ENCODE measurements at places on chromosomes 5 and 9. TPM values are rescaled to one million over a fixed set of nuclear protein-coding genes. Genes with fewer than 3 reads are reported as not detected.
A peak's percentile ranks its signal among the peaks of the same experiment; 100 is the strongest.

GRCh38 chr9:117970276-117971050, 266.3 kb downstream of the TLR4 start:
- H3K27ac ChIP-seq, result no peak overlapping the region
- no peaks in the 10 kb centered on the region for H3K36me3 ChIP-seq
- H3K4me1 ChIP-seq, result no peaks in the 10 kb centered on the region
- no peak for DNase-seq
- no peaks in the 10 kb centered on the region for H3K27me3 ChIP-seq
- no peak overlapping the region for H3K4me3 ChIP-seq

GRCh38 chr5:161403996-161404395, 142.5 kb downstream of the GABRB2 start:
- H3K36me3 ChIP-seq, result no peaks in the 10 kb centered on the region
- H3K4me1 ChIP-seq, result peaks cover 6% of the 10 kb centered on the region
- no peak overlapping the region for H3K27ac ChIP-seq
- no peak overlapping the region for H3K4me3 ChIP-seq
- no peak for DNase-seq
- no peaks in the 10 kb centered on the region for H3K27me3 ChIP-seq

GRCh38 chr9:94852373-94852772, 125.9 kb downstream of the AOPEP start:
- H3K36me3 ChIP-seq, result no peaks in the 10 kb centered on the region
- no peaks in the 10 kb centered on the region for H3K27me3 ChIP-seq
- no peak for DNase-seq
- no peak overlapping the region for H3K27ac ChIP-seq
- no peak overlapping the region for H3K4me3 ChIP-seq
- peaks cover 4% of the 10 kb centered on the region for H3K4me1 ChIP-seq

DNA sequence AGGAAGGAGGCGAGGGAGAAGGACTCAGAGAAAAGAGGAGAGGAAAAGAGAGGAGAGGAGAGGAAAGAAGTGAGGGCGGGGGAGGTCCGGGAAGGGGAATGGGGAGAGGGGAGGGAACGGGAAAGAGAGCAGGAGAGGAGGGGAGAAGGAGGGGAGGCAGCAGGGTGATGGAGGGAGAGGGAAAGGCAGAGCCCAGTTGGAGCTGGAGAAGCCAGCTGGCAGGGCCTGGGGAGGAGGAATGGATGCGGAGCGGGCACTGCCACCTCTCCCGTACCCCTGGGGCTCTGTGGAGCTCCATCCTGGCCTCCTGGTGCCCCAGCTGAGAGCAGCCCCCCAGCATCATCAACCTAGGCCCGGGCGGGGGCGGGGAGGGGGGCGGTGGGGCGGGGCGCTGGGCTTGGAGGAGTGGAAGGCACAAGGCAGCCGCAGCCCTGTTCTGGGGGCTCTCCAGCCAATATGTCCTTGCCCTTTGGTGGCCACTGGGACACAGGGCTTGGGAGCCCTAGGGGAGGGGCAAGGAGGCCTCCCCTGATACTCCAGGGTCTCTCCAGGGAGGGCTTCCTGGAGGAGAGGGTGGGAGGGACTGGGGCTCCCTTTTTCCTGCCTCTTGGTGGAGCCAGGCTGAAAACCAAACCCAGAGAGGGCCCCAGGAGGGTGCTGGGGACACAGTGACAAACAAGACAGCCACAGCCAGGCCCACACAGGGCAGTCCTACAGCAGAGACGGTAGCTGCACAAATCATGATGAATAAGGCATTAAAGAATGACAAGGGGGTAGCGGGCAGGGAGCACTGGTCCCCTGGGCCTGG, 123.7 kb downstream of the C9orf50 start:
- H3K27me3 ChIP-seq, result no peaks in the 10 kb centered on the region
- H3K4me3 ChIP-seq, result peak overlapping the region; percentile 59
- peak overlapping the region; percentile 99 for H3K27ac ChIP-seq
- H3K4me1 ChIP-seq, result no peaks in the 10 kb centered on the region

DNA sequence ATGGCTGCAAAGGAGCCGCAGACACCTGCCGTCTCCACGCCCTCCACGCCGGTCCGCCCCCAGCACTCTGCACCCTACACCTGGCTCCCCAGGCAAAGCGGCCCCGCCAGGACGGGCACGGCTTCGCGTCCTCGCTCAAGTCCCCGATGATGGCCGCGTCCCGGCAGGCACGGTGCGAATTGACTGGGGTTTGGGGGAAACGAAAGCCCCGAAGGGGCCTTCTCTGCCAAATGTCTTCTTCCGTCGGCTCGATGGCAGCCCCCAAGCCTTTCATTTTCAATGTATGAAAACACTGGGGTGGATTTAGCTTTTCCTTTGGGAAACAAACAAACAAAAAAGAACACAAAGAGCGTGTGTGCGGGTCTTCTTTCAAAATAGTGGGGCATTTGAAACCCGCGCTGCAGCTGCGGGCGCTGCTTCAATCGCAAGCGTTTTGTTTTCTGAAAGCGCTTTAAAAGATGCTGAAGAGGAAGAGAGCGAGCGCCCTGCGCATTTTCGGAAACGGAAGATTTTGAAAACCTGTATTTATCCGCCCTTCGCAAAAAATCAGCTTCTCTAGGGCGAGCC, 160.0 kb downstream of the RMI1 start:
- no peaks in the 10 kb centered on the region for H3K27me3 ChIP-seq
- no peaks in the 10 kb centered on the region for H3K36me3 ChIP-seq
- DNase-seq, result no peak
- peak overlapping the region; percentile 44 for H3K4me3 ChIP-seq
- H3K27ac ChIP-seq, result no peak overlapping the region
- H3K4me1 ChIP-seq, result no peaks in the 10 kb centered on the region

GRCh38 chr5:6202149-6202967, 176.0 kb downstream of the MED10 start:
- H3K4me1 ChIP-seq, result no peaks in the 10 kb centered on the region
- no peak overlapping the region for H3K4me3 ChIP-seq
- no peaks in the 10 kb centered on the region for H3K36me3 ChIP-seq

DNA sequence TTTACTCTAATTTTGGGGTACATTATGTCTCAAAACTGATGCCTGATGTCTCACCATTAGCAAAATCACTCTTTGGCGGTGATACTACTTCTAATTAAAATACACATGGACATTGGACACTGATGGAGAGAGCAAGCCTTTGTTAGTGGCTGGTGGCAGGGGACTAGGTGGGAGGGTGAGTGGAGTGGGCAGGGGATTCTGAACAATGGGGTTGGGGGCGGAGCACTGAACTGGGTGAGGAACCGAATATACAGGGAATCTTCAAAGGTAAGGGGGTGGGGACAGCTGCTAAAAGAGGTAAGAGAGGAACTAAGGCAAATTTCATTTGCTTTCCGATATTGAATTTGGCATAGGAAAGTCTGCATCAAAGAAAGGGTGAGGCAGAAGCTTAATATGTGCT, 88.8 kb downstream of the CARTPT start:
- H3K4me1 ChIP-seq, result peaks cover 8% of the 10 kb centered on the region
- no peaks in the 10 kb centered on the region for H3K36me3 ChIP-seq
- H3K27ac ChIP-seq, result no peak overlapping the region
- no peak for DNase-seq
- H3K4me3 ChIP-seq, result no peak overlapping the region
- H3K27me3 ChIP-seq, result no peaks in the 10 kb centered on the region

GRCh38 chr5:132099076-132099748, 25.6 kb downstream of the CSF2 start:
- no peaks in the 10 kb centered on the region for H3K27me3 ChIP-seq
- no peaks in the 10 kb centered on the region for H3K4me1 ChIP-seq
- no peak overlapping the region for H3K4me3 ChIP-seq
- DNase-seq, result no peak

- no peaks in the 10 kb centered on the region for H3K36me3 ChIP-seq
- H3K4me1 ChIP-seq, result peaks cover 29% of the 10 kb centered on the region
- peak overlapping the region; percentile 95 for H3K27ac ChIP-seq
- DNase-seq, result no peak
- H3K4me3 ChIP-seq, result peak overlapping the region; percentile 93
These were observed 315 bp downstream of the PIK3R1 start for GRCh38 chr5:68215898-68216244.

DNA sequence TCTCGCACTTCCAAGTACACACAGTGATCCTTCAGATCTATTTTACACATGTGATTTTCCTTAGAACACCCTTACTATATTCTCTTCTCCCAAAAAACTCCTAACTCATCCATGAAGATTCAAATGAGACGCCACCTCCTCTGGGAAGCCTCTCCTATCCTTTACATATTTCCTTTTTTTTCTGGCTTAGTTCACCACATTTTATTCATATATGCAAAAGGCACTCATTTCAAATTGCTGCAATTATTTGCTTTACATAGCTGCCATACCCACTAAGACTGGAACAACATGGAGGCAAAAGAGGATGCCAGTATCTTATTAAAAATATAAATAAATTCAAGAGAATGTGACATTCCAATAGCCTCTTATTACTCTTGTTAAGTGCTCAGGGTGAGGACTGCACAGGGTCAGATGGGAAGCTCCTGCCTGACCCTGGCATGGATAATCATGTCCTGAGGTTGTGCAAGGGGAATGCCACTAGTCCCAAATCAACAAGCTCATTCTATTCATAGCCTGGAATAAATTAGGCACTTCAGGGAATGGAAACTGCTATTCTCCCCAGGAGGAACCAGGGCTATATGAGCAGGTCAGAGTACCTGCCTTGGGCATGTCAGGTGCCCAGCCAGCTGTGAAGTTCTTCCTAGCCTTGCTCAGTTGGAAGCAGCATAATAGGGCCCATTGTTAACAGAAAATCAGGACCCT, 262.9 kb downstream of the FBXL17 start:
- peaks cover 8% of the 10 kb centered on the region for H3K4me1 ChIP-seq

LCN10 gene
- 4.5 TPM for total RNA-seq

DNA sequence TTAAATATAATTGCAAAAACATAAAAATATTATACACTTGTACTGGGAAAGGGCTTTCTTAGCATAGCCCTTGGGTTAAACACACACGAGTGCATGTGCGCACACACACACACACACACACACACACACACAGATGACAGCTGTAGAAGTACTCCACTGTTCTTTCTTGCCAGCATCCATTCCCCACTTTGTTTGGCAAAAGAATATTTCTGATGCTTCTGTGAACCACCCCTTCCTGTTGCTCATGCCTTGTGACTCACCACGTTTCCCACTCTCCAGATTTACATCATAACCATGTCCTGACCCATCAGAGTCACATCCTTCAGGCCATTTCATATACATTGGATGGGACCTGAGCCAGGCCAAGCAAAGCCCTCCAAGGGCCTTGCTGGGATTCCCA, 280.1 kb downstream of the DNAH5 start:
- H3K4me3 ChIP-seq, result no peak overlapping the region
- H3K27me3 ChIP-seq, result no peaks in the 10 kb centered on the region
- no peaks in the 10 kb centered on the region for H3K4me1 ChIP-seq
- H3K36me3 ChIP-seq, result no peaks in the 10 kb centered on the region
- no peak overlapping the region for H3K27ac ChIP-seq

DNA sequence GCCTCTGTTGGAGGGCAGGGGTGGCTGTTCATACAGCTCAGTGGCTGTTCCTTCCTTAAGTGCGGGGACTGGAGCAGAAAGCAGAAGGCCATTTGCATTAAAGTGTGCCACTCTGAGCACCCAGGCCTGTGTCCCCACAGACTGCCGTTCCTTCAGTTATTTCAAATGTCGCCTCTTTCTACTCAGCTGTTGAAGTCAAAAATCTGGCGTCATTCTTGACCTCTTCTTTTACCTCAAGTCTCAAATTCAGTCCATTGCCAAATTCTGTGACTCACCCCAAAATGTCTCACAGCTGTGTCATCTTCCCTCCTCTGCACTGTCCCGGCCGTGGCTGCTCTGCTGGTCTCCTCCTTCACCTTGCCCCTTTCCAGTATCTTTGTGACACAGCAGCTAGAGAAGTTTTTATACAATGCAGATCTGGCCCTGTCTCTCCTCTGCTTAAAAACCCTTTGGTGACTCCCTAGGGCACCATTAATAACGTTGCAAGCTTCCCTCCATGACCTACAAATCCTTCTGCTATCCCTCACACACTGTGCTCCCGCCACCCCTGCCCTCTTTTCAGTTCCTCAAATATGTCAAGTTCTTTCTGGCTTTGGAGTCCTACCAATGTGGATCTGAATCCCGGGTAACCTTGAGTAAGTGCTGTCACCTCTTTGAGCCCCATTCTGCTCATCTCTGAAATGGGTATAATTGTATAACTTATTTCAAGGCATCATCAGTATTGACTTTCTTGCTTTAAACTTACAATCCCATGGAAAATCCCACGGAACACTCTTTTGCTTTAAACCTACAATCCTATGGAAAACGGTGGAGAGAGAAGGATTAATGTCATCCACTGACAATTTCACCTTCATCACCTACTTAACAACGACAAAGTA, 98.3 kb upstream of the BOD1 start:
- H3K4me3 ChIP-seq, result no peak overlapping the region
- no peaks in the 10 kb centered on the region for H3K4me1 ChIP-seq
- no peaks in the 10 kb centered on the region for H3K27me3 ChIP-seq
- H3K36me3 ChIP-seq, result no peaks in the 10 kb centered on the region
- DNase-seq, result no peak

DNA sequence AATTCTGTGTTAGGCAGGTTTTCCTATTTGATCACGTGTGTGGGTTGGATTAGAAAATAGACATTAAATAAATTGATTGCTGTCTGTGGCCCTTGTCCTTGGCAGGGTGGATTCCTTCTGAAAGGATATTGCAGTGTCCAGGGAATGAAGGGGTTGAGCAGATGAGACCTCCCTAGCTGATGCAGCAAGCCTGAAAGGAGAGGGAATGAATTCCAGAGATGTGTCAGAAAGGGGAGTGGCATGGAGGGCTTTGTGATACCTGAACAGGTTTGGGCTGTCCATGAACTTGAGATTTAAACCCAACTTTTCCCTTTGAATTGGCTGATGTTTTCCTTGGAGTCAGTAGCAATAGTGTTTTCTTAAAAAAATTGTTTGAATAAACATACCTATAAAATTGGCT, 66.8 kb downstream of the ADCY2 start:
- H3K4me1 ChIP-seq, result no peaks in the 10 kb centered on the region
- no peaks in the 10 kb centered on the region for H3K27me3 ChIP-seq
- no peak for DNase-seq
- H3K36me3 ChIP-seq, result no peaks in the 10 kb centered on the region
- no peak overlapping the region for H3K4me3 ChIP-seq
- H3K27ac ChIP-seq, result no peak overlapping the region

- no peak overlapping the region for H3K27ac ChIP-seq
- H3K27me3 ChIP-seq, result no peaks in the 10 kb centered on the region
- H3K4me1 ChIP-seq, result no peaks in the 10 kb centered on the region
- DNase-seq, result no peak
- no peaks in the 10 kb centered on the region for H3K36me3 ChIP-seq
These were observed 2.3 kb upstream of the AK3 start for GRCh38 chr9:4743131-4743875.

- H3K36me3 ChIP-seq, result no peaks in the 10 kb centered on the region
- H3K27me3 ChIP-seq, result no peaks in the 10 kb centered on the region
- no peak for DNase-seq
- no peak overlapping the region for H3K27ac ChIP-seq
These were observed 281.7 kb downstream of the PARP8 start for GRCh38 chr5:50947906-50948683.

DNA sequence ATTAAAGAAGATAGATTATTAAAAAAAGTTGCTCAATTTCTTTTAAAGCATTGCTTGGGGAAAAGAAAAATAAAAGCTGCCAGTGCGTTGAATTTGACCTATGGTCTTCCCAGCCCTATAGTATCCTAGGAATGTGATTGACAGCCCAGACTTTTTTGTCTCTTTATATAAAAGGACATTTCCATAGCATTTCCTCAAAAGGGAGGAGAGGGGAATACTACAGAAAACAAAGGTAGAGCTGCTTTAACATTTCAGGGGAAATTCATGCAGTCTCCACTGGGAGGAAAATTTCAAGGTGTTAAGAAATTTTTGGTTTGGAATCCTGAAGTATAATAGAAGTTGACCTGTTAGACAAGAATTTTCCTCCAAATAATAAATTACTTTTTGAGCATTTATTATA, 17.9 kb upstream of the GPR151 start:
- no peak overlapping the region for H3K4me3 ChIP-seq
- no peak overlapping the region for H3K27ac ChIP-seq
- no peaks in the 10 kb centered on the region for H3K36me3 ChIP-seq
- H3K4me1 ChIP-seq, result no peaks in the 10 kb centered on the region
- no peaks in the 10 kb centered on the region for H3K27me3 ChIP-seq
